Activated T-helper 1 cell treated with anti-CD3 and anti-CD28 coated beads, Interleukin-2, amount 50 U/mL, for 16 hours (primary cell): ENCODE measurements at places on chromosomes 7 and 10.

GRCh38 chr7:1967512-1968396 lies 265.0 kb downstream of the MAD1L1 start:
- DNase-seq = no peak

DNA sequence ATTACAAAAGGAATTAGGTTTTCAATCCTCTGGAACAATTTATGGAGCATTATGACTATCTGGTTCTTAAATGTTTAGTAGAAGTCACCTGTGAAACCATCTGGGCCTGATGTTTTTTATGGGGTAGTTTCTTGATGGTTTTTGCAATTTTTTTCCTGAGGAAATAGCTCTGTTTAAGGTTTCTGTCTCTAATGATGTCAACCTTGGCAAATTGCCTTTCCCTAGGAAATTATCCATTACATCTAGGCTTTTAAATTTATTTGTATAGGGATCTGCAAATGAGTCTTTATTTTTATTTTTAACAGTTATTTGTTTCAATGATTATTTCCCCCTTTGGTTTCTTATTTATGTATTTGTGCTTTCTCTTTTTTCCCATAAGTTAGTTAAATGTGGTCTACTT lies 222.8 kb downstream of the GALNT17 start:
- no peak for DNase-seq

- DNase-seq = no peak
These were observed 162.2 kb downstream of the IMMP2L start for GRCh38 chr7:111400088-111400487.

DNA sequence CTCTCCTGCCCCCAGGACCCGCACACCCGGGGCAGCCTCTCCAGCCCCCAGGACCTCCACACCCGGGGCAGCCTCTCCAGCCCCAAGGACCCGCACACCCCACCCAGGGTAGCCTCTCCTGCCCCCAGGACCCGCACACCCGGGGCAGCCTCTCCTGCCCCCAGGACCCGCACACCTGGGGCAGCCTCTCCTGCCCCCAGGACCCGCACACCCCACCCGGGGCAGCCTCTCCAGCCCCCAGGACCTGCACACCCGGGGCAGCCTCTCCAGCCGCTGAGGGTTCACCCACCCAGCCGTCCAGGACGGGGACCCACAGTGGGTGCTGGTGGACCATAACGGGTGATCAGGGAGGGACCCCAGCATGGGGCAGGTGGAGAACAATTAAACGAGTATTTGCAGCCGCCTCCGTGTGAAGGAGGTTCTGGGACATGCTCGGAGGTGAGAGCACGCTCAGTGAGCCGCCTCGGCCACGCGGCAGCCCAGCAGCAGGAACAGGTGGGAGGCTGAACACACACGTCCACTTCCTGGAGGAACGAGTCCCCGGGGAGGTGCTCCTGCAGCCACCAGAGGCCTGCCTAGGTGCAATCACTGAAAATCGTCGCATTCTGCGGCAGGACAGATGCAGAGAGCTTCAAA lies 107.9 kb downstream of the PDGFA start:
- DNase-seq = no peak
